ENCODE measurements at places on chromosomes 6 and 20.

- peak; percentile 91 for DNase-seq
Observed at GRCh38 chr6:22036275-22036674, 260.6 kb downstream of the PRL start.

GRCh38 chr6:75493400-75494064 lies at the start of gene FILIP1:
Gene FILIP1, minus strand, starts transcription at chr6:75493800. Its CDS starts 78,828 bp downstream, at chr6:75414972.
- DNase-seq = no peak

DNA sequence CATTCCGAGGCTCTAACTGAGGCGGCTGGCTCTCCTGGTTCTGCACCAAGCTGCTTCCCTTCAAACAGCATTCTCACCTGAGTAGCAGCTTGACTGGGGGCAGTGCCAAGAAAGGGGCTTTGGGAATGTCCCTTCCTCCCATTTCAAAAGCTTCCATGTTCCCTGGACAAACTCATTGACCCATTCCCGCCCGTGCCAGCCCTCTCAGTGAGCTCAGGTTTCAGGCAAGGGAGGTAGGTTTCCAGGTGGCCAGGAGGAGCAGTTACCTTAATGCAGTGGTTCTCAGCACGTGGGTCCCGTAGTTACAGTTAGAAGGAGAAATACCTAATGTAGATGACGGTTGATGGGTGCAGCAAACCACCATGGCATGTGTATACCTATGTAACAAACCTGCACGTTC lies 135.2 kb downstream of the ELOVL4 start:
- DNase-seq = no peak

- DNase-seq = peak; percentile 82
Observed at GRCh38 chr20:46121184-46121930, 3.2 kb downstream of the CD40 start.

GRCh38 chr6:168999392-168999791 lies 254.3 kb downstream of the THBS2 start:
- no peak for DNase-seq

GRCh38 chr6:33689148-33689494 lies 22.4 kb downstream of the UQCC2 start:
- DNase-seq = no peak

DNA sequence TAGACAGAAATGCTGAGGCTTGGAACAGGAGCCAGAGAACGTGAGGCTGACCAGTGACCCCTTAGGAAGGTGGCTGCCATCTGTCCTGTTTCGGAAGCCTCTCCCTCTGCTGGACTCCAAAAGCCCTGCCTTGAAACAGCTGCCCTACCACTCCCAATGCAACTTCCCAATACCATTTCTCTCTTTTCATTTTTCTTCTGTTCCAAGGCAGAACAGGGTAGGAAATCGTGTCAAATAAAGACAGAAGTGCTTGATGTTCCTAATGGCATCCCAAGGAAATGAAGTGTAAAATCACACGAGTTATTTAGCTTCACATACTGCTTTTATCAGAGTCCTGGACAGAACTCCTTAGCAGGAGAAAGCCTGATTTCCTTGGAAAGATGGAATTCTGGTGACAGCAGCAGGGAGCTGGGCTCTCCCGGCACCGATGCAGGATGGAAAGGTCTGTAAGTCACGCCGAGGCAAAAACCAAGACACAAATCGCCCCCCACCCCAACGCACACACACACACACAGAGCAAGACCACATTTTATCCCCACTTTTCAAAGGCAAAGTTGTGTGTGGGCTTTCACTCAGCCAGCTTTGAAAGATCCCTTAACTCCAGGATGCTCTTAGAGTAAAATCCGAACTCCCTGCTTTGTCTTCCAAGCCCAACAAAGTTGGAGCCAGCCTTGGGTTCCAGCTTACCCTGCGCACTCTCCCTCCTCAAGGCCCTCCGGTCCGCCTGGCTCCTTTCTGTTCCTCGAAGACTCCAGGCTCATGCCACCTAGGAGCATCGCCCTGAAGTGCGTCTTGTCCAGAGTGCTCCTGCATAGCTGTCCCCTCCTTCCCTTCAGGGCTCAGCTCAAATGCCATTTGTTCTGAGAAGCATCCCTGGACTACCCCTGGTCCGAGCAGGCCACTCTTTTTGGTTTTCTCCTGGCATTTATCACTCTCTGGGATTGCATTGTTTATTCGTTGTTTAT lies 11.6 kb upstream of the STX16 start:
- no peak for DNase-seq

DNA sequence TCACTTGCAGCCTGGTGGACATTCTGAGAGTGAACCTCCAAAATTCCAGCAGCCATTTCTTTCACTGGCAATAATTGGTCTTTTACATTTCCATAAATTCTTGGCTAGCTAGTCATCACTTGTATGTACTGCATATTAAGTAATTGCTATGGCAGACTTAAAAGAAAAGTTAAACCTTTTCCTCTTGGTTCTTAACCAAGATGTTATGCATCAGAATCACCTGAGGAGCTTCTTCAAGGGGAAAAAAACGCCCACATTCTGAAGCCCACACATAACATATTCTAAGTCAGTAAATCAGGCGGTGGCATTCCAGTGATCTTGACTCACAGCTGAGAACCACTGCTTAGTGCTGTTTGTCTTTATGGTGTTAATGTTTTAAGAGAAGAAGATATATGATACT lies 37.0 kb downstream of the CDC40 start:
- no peak for DNase-seq

DNA sequence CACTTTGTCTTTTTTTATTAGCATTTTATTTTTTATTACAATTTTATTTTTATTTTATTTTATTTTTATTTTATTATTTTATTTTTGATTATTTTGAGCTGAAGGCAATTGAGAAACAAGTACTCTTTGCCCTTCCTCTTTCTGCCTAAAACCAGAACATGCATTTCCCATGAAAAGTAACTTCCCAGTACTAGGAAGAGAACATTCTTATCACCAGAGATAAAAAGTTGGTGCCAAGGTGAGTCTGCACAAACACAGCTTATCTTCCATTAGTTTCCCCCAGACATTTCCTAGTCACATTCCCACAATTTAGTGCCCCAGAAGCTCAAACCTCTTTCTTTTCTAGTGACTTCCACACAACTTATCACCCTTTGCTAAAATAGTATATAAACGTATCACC lies 84.8 kb downstream of the CD24 start:
- DNase-seq = no peak

- DNase-seq = no peak
Observed at GRCh38 chr6:136511926-136512325, 38.3 kb downstream of the MAP7 start.

GRCh38 chr6:126048635-126049034 lies 62.3 kb downstream of the TRMT11 start:
- DNase-seq = no peak

GRCh38 chr20:24738981-24739633 lies 210.0 kb upstream of the CST7 start:
- no peak for DNase-seq

- DNase-seq = no peak
Observed at GRCh38 chr6:119902681-119903080, 553.1 kb upstream of the MAN1A1 start.

GRCh38 chr6:127518191-127518709 lies 885 bp downstream of the MTCL3 start:
- no peak for DNase-seq

- peak; percentile 86 for DNase-seq
Observed at GRCh38 chr20:50450881-50451752, 59.1 kb upstream of the PTPN1 start.

- peak; percentile 56 for DNase-seq
Observed at GRCh38 chr20:17558154-17558940, 11.5 kb upstream of the DSTN start.

- DNase-seq = peak; percentile 38
Observed at GRCh38 chr6:105781248-105781647, 304.9 kb upstream of the PRDM1 start.

DNA sequence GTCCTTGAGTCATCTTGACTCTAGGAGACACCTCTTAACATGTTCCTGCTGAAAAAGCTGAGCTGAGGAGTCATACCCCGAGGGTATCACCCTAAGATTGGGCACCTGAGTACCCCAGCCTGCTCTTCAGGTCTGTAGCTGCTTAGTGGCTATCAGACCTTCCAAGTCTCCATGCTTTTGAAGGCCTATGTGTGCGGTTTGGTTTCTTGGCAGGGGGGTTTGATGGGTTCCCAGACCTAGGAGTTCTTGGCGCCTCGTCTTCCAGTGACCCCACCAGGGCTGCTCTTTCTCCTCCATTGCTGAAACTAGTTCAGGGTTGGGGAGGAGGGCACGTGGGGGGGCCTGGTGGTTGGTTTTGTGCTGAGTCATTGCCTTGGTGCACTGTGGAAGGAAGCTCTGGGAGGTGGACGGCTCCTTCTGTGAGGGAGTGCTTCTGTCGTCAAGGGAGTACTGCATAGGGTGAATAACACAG lies 20.1 kb downstream of the IGF2R start:
- DNase-seq = no peak

- peak; percentile 60 for DNase-seq
Observed at GRCh38 chr6:165676435-165677068, 13.5 kb upstream of the PDE10A start.

GRCh38 chr6:148720406-148720805 lies 26.4 kb upstream of the UST start:
- no peak for DNase-seq

DNA sequence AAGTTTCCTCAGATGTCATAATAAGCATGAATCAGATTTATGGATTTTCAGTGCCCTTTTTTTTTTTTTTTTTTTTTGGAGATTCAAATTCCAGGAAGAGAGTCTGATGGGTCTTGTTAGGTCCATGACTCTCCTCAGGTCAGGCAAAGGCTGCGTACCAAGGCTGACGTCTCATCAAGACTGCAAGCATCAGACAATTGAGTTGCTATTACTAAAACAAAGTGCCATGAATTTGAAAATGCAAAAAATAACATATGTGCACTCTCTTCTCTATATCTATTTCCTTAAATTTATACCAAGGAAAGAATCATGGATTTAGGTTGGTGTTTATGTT lies 134.7 kb downstream of the FAM83B start:
- DNase-seq = peak; percentile 30

DNA sequence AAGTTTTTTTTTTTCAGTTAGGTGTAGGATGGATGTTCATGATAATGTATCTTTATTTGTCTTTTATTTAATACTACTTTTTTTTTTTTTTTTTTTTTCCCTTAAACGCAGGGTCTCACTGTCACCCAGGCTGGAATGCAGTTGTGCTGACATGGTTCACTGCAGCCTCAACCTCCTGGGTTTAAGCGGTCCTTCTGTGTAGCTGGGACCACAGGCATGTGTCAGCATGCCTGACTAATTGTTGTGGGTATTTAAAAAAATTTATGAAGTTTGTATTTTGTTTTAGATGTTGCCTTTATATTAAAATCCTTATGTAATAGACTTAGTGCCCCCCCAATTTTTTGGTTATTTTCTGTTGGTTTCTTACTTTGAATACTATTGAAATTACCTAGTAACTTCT lies 42.6 kb downstream of the NCOA3 start:
- no peak for DNase-seq

- DNase-seq = no peak
Observed at GRCh38 chr6:56691286-56691595, 48.6 kb upstream of the DST start.

GRCh38 chr6:47061309-47062300 lies 19.5 kb upstream of the ADGRF1 start:
- no peak for DNase-seq

DNA sequence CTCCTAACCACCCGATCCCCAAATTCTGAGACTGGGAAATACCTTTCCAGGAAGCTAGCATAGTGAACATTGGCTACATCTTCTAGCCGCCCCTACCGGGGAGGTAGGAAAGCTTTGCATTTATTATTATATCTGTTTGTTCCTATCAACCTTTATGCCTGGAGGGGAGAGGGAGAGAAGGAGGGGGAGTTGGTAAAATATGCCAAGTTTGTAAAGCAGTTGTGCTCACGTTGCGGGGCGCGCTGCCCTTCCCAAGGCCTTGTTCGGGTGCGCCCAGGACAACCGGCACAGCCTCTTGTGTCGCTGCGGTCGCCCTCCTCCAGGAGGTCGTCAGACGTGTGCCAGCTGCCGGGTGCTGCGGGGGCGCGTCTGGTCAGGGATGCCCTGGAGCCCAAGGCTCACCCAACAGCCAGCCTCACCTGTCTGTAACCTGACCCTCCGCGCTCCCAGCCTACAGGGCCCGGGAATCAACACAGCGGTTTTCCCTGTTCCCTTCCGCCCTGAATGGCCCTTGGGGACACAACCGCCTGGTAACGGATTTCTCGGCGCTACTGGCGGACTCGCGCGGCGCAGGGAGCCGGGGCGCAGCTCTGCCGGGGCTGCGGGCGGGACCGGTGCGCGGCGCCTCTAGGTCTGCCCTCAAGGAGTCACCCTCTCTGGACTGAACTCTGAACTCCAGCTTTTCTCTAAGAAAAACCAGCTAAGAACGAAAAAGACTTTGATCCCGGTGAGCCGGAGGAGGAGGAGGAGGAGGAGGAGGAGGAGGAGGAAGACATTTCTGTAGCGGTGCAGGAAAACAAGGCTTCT lies 1.1 kb upstream of the OVOL2 start:
- peak; percentile 55 for DNase-seq

- DNase-seq = no peak
Observed at GRCh38 chr20:37501940-37502339, 19.1 kb upstream of the NNAT start.

Data from trophoblast cell (in vitro differentiated cells and primary cell).